EL (cell line): ENCODE measurements at places on chromosomes 7 and 10.

DNA sequence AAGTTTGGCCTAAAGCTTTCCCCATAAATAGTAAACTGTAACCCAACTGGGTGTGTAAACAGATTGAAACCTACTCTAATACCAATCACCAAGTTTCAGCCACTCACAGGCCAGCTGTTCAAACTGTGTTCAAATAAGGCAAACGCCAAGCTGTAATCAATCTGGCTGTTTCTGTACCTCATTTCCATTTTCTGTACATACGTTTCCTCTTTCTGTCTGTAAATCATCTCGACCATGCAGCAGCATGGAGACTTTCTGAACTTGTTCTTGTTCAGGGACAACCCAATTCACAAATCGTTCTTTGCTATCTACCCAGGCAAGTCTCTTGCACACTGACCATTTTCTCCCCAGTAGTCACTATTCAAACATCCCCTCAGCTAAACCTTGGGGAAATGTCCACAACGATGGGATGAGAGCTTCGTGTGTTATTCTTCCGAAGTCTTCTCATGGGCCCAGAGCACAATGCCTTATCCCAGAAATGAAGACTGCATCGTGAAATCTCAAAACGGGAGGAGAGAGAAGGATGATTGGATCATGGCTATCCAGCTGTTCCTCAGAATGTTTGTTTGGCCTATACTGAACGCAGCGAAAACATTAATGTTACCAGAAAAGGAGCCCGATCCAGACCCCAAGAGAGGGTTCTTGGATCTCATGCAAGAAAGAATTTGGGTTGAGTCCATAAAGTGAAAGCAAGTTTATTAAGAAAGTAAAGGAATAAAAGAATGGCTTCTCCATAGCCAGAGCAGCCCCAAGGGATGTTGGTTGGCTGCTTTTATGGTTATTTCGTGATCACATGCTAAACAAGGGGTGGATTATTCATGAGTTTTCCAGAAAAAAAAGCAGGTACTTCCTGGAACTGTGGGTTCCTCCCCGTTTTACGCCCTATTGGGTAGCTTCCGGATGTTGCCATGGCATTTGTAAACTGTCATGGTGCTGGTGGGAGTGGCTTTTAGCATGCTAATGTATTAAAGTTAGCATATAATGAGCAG, 86.2 kb downstream of the SLC16A9 start:
- no peak for DNase-seq

DNA sequence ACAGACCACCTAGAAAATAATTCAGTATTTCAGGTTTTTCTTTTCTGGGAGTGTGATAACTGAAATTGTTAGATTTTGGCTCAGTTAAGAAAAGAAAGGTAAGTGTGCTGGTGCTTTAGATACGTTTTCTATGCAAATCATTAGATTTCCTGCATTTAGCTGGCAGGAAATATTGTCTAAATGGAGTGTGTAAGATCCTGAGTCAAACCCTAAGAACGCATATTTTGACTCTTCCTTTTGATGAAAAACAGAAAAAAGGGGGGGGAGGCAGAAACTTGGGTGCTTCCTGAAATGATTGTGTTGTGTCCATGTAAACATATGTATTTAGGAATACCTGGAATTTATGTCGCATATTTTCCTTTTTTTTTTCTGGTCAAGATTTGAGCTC, 1.2 kb downstream of the GRK5 start:
- peak; percentile 62 for DNase-seq

DNA sequence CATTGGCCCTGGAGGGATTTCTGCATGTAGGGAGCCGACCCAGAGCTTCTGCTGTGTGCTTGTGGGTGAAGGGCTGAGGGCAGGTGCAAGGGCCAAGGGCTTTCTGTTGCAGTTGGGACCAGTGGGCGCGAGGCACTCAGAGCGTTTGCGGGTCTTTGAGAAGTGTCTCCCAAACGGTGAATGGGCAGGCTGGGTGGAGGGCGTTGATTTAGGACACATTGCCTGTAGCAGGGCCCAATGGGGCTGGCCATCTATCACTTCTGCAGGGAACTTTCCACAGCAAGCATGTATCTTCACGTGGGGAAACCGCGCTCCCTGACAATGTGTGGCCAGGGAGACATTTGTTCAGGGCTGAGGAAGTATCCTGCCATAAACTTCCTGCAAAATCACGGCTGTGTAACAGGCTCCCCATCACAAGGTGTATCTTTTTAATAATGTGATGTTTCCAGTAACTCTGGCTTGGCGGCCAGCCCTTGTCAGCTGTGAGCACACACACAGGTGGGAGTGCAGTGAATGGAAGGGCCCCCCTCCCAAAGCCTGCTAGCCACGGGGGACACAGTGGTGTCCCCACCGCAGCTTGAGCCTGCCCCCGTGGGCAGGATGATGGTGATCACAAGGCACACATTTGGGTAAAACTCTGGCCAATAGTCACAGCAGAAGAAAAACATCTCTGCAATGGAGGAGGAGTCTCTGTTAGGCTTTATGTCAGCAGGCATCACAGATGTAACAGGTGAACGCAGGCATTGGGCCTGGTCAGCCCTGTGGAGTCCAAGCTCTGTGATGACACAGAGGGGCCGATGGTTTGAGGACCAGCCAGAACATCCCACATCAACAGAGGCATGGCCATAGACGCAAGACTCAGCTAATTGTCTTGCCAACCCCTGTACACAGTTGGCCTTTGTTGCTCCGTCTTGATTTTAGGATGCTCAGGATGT, 84.3 kb downstream of the GLRX3 start:
- DNase-seq = no peak

GRCh38 chr7:111952783-111953182, 253.4 kb downstream of the DOCK4 start:
- no peak for DNase-seq

DNA sequence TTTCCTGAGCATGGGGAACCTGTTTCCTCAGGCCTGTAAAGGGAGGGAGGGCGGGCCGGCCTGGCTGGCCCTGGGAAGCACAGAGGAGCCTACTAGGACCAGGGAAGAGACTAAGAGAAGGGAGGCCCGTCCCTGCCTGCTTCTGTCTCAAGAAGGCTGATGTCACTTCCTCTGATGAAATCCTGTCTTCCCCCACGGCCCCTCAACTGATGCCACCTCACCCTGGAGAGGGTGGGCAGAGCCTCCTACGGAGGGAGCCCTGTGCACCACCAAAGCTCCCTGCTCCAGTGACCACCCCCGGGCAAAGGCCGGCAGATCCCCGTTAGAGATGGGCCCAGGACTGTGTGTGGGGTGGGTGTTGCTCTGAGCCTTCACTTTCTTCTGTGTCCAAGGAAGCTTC, 1.0 kb upstream of the PILRA start:
- DNase-seq = peak; percentile 66

GRCh38 chr7:110750931-110751605, 339.9 kb upstream of the LRRN3 start:
- no peak for DNase-seq

- DNase-seq = peak; percentile 8
Observed at GRCh38 chr7:151304856-151305255, 36.8 kb upstream of the NUB1 start.

DNA sequence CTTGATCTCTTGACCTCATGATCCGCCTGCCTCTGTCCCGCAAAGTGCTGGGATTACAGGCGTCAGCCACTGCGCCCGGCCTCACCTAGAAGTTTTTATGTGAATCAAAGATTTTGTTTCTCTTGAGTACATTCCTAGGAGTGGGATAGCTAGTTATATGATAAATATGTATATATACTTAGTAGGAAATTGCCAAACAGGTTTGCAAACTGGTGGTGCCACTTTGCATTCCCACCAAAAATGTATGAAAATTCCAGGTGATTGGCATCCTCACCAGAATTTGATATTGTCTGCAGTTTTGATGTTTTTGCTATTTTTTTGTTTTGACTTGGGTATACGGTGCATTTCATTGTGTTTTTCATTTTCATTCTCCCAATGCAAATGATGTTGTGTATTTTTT, 86.8 kb downstream of the NOD1 start:
- no peak for DNase-seq

DNA sequence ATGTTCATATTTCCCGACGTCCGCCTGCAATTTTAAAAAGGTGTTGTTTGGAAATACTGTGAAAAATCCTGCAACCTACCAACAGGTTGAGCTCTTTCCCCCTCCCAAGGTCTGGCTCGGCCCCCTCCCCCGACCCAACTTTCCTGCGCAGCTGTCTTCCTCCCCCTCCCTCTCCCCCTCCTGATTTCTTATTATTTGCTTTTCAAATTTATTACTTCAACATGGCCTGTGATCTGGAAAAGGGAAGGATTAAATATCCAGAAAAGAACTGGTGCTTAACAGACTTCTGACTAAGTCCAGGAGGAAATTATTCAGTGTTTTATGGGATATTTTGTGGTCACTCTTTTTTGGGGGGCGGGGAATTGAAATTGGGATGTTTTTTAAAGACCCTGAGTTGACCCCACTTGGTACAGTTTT, 2.4 kb downstream of the ARID5B start:
- DNase-seq = peak; percentile 43

- peak; percentile 60 for DNase-seq
Observed at GRCh38 chr7:41912851-41913567, 210.1 kb upstream of the INHBA start.

DNA sequence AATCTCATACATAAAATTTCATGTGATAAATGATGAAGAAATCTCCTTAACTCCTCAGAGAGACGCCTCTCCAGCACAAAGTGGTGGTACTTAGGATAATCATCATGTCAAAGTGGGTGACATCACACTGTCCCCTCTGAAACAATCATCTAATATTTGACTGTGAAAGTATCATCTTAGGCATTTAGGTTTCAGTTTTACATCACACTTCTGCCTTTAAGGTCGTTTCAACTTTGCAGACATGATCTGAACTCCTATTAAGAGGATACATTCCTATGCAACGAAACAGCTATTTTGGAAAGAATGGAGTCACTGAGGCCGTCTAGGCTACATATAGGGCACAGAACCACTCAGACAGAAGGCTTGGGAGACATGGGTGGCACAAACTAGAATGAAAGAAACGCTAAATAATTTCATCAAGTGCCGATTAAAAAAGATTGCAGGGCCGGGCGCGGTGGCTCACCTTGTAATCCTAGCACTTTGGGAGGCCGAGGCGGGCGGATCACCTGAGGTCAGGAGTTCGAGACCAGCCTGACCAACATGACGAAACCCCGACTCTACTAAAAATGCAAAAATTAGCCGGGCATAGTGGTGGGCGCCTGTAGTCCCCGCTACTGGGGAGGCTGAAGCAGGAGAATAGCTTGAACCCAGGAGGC, 2.0 kb downstream of the VOPP1 start:
- peak; percentile 46 for DNase-seq

DNA sequence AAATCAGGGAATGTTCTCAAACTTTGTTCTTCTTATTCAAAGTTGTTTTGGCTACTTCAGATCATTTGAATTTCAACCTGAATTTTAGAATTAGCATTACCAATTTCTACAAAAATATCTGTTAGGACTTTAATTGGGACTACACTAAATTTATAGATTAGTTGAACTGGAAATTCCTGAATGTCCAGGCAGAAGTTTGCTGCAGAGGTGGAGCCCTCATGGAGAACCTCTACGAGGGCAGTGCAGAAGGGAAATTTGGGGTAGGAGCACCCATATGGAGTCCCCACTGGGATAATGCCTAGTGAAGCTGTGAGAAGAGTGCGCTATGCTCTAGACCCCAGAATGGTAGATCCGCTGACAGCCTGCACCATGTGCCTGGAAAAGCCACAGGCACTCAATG, 22.8 kb upstream of the AGMO start:
- no peak for DNase-seq

GRCh38 chr7:7516156-7516555, 19.5 kb downstream of the COL28A1 start:
- no peak for DNase-seq

DNA sequence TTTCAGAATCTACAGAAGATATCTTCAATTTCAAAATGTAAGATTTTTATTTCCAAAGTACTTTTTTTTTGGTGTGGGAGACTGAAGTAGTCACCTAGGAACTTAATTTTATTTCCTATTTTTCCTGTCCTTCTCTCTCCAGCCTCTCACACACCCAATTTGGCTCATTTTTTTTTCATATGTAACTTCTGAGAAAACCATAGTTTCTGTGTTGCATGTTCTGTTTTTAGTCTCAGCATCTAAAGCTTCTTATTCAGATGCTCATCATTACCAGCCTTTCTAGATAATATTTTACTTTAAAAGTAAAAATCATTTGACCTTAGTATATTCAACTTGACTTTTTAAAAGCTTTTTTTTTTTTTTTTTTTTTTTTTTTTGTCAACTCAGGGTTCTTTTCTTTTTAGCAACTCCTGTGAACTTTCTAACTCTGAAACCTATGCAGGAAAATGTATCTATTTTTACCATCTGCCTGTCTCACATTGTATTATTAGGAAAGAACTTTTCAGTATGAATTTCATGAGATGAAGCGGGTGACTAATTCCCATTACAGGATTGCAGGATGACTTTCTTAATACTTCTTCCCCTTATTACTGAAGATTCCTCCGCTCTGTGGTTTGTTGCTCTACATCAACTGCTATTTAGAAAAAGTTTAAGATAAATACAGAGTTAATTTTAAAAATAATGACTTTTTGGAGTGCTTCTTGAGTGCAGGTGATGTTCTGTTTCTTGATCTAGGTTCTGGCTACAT, 73.6 kb upstream of the LSM8 start:
- DNase-seq = no peak

- DNase-seq = peak; percentile 90
Observed at GRCh38 chr10:69801434-69802315, at the start of gene COL13A1. Gene COL13A1, plus strand, starts transcription at chr10:69801906. Its CDS starts 518 bp downstream, at chr10:69802424.

DNA sequence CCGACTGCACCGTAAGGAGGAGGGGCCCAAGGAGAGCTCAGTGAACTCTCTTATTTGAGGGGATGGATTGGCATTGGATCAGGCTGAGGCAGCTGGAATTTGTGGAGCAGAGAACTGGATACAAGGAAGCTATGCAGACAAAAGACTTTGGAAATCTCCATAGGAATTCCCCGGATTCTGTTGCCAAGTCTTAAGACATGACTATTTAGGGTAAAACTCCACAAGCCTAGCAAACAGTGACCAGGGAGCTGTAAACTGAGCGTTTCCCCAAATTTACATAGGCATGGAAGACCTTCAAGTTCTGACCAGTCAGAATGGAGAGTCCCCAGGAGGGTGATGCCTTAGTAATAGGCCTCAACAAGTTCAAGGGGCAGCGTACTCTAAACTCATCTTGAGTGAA, 82.5 kb upstream of the PCBD1 start:
- no peak for DNase-seq

- DNase-seq = no peak
Observed at GRCh38 chr7:31687024-31687748, at the start of gene PPP1R17. Gene PPP1R17, plus strand, starts transcription at chr7:31687215. Its CDS starts 5,227 bp downstream, at chr7:31692442.

- no peak for DNase-seq
Observed at GRCh38 chr7:54180796-54181195, 361.4 kb upstream of the VSTM2A start.

GRCh38 chr10:18753312-18753895, 94.2 kb downstream of the ARL5B start:
- no peak for DNase-seq

DNA sequence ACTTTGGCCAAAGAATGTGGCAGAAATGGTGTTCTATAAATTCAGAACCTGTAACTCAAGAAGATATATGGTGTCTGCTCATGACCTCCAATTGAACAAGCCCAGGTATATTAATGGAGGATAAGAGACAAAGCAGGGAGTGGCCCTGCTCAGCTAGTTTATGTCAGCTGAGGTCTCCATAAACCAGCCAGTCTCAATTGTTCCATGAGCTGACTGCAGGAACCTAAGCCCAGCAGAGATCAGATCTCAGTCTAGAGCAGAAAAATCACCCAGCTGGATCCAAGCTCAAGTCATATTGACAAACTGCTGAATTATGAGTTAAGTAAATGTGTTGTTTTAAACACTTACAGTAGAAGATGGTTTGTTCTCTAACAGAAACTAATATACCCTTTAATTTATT, 105.5 kb upstream of the SGCE start:
- no peak for DNase-seq

GRCh38 chr7:27329909-27330308, 87.3 kb downstream of the EVX1 start:
- no peak for DNase-seq
